M059J (cell line): ENCODE measurements at places on chromosomes 7 and 10.

DNA sequence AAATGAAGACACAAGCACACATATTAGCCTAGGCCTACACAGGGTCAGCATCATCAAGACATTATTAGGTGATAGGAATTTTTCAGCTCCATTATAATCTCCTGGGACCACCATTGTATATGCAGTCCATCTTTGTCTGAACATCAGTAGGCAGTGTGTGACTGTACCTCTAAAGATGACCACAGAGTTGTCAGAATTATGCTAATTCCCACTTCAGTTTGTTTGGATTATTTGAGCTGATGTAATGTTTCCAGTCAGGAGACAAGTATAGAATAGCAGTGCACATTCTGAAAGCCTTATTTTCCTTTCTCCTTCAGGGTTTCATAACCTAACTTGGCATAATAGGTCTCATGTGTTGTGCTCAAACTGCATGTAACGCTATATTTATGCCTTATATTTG is 306.4 kb downstream of the NXPH1 start:
- DNase-seq = no peak

GRCh38 chr7:101021703-101022102 is 1.8 kb downstream of the MUC17 start:
- DNase-seq = no peak

DNA sequence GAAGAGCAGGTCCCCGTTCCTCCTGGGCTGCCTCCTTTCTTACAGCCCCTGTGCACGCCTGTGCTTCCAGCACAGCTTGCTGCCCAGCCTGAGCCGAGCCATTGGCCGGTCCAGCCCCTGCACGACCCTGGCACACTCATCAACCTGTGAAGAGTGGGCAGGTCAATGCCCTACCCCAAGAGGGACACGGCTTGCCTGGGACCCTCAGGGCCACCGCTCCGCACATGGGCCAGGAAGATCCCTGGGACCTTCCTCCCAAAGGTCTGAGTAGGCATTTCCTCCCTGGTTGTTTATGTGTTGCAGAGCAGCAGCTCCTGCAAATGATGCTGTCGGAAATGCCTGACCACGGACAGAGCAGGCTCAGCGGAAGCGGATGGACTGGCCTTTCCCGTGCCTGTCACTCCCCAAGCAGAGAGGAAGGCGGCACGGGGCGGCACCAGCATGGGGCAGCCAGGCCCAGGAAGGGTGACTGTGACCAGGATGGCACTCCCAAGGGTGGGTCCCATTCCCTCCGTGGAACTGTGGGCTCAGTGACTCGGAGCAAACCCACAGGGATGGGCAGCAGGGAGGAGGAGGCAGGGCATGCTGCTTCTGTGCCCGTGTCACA is 252.5 kb downstream of the TNS3 start:
- peak; percentile 58 for DNase-seq

DNA sequence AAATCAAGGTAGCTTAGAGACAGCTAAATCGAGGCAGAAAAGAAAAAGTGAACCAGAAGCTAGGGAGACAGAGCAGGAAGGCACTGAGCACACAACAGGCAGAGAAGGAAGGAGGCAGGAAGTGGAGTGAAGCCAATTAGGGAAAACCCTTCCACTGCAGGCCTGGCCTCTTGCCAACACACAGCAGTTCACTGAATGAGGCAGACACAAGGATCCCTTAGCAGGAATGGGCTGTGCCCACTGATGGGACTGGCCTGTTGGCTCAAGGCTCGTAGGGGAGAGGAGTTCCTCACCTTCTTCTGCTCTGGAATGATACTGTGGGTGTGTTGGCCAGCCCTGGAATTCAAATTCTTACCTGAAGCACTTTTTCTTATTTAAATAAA is 220.3 kb upstream of the STK17A start:
- DNase-seq = peak; percentile 62

DNA sequence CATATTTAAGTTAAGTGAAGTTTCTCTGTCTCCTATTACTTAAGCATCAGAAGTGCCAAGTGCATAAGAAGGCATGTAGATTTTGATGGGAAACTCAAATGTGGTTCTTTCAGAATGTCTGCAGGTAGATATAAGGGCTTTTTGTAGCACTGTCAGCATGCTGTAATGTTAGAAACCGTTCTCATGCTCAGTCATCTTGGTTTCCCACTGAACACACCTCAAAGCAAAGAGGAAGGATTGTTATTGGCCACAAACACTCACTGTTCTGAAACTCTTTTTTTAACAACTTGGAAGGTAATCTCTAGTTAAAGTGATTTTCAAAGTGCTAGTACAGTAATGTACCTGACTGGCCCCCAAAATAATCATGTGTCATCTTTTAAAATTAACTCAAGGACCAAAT is 126.0 kb downstream of the AASS start:
- no peak for DNase-seq
